DMS79 treated with DMSO at 0.1 percent for 48 hours (cell line): ENCODE measurements at places on chromosomes 16 and 17.

DNA sequence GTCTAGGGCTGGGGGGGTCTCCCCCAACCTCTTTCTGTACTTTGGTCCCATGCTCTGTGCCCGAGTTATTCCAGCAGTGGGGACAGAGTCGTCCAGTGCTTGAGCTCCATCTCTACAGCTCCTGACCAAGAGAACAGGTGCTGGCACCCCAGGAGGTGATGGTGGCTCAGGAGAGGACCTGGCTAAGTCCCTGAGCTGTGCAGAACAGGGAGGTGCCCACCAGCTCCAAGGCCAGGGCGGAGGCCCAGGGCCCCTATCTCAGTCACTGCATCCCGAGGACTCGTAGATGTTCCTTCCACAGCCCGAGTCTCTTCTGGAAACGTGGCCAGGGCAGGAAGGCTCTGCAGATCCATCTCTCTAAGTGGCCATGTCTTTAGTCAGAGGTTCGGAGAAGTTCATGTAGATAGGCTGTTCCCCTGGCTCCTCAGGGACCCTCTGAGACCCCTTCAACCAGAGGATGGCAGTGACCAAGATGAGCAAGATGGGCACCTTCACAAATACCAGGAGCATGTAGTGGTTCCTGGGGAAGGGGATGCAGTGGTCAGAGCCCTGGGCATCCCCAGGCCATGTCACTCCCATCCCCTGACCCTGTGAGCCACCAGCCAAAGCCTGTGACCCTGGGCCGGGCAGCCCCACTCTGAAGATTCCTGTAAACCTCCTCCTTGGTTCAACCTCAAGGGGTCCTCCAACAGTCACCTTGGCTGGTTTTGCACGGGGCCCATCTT lies 8.7 kb downstream of the CD300LB start:
- DNase-seq, result no peak

DNA sequence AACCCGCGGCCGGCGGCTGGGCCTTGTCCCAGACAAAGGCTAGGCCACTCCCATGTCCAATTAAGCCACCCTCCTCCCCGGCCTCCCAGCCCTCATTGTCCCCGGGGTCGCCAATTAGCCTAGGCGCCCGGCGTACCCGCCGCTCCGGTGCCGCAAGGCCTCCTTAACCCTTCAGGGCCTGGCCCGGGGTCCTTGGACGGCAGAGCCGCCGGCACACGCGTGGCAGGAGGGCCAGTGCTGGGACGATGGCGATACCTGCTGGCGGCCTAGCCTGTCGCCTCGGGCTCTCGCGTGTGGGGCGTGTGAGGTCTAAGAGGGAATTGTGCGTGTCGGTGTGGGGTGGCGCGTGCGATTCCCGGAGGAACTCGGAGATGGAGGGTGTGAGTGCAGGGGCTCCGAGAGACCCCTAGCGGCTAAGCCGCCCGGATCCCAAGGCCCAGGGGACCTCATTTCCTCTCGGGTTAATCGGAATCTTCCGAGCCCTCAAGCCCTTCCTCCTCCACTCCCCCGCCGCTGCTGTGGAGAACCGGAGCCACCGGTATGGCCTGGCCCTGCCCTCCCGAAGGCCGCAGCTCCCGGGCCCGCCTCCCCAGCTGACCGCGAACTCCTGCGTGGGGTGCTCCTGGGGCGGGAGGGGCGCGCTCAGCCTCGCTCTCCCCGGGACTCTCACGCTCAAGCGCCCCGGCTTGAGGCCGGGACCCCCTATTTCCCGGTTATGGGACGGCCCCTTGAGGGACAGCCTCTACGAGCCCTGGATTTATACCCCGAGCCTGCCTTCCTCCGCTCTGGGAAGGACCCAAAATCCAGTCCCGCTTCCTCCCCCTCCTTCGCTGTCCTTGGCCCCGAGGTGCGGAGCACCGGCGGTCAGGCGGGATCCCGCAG lies 11.9 kb downstream of the TBX2 start:
- no peak for DNase-seq

DNA sequence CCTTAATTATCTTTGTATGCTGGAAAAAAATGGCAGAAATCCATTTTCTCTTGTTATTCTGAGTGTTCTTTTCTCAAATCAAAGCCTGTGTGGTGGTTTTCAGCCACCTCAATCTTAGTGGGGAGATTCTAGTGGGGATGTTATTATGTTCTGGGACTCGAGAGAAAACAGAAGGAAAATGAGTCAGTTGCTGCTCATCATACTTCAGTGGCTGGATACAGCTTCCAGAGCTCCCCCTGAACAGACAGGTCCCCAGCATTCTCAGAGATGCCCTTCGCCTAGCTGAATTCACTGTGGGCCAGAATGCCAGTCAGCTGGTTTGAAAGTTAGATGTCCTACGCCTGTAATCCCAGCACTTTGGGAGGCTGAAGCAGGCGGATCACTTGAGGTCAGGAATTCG lies 8.5 kb downstream of the ST6GALNAC1 start:
- DNase-seq, result no peak

DNA sequence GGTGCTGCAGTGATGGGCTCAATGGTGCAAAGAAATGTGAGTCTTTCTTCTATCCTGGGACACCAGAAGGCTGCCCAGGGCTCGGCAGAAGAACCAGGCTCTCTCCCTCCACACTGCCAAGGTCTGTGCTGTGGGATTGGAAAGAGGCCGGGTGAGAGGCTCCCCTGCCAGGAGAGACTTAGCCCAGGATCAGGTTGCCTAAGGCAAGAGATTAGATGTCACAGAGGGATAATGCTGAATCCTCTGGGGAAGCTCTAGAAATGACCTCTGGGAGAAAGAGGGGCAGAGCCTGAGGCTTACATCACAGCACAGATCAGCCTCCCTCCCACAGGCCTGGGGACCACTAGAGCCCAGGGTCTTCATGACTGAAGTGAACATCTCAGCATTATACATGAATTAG lies 5.7 kb upstream of the DOC2B start:
- DNase-seq, result no peak

DNA sequence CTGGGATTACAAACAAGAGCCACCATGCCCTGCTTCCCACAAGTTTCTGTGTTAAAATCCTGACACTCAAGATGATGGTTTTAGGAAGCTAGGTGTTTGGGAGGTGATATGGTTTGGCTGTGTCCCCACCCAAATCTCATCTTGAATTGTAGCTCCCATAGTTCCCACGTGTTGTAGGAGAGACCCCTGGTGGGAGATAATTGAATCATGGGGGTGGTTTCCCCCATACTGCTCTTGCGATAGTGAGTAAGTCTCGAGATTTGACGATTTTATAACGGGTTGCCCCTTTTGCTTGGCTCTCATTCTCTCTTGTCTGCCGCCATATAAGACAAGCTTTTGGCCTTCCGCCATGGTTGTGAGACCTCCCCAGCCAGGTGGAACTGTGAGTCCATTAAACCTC lies 17.2 kb upstream of the SMG1 start:
- no peak for DNase-seq

DNA sequence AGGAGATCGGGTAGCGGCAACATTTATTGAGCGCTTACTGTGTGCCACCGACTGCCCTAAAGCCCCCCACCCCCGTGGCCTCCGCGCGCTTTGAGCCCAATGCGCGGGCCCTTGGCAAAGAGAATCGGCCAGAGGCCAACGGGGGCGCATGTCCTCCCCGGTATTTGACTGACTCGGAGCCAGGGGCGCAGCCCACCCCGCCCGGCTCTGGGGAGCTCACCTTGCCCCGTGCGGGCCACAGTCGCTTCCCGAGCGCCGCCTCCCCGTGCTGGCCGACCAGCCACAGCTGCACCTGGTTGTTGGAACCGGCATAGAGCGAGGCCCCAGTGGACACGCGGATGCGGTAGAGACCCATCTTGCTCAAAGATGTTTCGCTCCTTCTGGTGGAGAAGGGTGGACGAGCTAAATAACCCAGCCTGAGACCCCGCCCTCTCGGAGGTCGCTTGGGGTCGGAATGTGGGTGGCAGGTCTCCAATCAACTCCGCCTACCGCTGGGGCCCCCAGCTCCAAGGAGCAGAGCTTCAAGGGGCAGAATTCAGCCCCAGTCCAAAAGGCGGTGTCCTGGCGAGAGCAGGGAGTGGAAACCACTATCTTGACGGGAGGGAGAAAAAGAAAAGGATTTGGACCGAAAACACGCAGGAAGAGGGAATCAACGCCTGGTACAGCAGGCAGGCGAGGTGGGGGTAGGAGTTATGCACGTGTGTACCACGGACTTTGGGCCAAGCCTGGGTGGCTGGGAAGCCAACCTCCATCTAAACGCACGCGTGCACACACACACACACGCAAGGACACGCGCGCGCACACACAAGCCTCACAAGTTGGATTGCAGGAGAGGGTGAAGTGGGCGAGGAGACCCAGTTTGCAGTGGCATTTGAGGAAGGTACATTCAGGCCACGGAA lies at the start of gene ALOX15:
ALOX15 (minus strand) TSS at position 382 of the 899 bp plus-strand sequence; CDS start at position 355, 27 bp downstream.
- no peak for DNase-seq

DNA sequence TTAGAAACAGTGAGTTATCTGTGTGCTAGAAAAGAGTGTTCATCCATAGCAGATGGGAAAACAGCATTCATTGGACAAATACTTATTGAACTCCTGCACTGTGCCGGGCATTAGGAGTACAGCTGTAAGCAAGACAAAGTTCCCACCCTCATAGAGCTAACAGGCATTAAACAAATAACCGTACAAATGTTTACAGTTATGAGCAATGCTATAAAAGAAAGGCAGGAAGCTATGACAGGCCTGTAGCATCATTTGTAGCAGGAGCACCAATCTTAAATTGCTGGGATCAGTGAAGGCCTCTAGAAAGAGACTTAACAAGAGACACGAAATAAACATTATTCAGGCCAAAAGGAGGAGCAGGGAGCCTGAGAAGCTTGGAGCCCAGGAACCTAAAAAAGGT lies 15.6 kb downstream of the SDR42E1 start:
- no peak for DNase-seq

DNA sequence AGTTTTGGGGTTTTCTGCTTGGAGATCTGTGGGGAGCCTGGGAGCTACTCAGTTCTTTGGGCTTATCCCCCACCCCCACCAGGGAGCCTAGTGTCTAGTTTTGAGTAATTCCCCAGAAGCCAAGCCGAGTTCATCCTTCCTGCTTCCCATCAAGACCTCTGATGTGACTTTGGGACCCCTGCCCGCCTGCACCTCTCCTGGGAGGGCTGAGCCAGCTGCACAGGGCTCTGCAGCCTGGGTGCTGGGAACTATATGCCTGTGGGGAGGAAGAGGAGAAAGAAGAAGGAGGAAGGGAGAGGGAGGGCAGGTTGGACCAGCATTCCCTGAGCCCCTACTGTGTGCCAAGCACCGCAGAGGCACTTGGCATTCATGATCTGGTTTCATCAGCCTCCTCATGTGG lies 178.9 kb downstream of the TMEM132E start:
- DNase-seq, result no peak
